ENCODE measurements at places on chromosomes 4 and X. TPM values are rescaled to one million over a fixed set of nuclear protein-coding genes. Genes with fewer than 3 reads are reported as not detected.

DNA sequence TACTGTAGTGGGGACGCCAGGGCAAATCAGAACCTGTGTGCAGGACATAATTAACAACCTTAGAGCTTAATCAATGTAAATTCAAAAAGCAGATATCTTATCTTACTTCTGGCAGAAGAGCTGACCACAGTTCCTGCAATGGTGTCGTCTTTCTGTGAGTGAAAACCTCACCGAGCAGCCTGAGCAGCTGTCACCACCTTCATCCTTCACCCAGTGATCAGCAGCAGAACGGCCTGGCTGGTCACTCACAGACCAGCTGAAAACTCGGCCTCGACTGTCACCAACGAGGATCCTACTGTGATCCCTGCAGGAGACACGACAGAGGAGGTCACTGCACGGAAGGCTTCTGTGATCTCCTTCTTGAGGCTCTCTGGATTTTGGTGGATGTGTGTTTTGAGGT is 94.2 kb downstream of the CDS1 start:
- no peak for DNase-seq

- peak; percentile 92 for DNase-seq
Observed at GRCh38 chr4:28167411-28167810, 1306.8 kb downstream of the STIM2 start.

- no peak for DNase-seq
Observed at GRCh38 chr4:8419222-8420041, 21.1 kb downstream of the ACOX3 start.

DNA sequence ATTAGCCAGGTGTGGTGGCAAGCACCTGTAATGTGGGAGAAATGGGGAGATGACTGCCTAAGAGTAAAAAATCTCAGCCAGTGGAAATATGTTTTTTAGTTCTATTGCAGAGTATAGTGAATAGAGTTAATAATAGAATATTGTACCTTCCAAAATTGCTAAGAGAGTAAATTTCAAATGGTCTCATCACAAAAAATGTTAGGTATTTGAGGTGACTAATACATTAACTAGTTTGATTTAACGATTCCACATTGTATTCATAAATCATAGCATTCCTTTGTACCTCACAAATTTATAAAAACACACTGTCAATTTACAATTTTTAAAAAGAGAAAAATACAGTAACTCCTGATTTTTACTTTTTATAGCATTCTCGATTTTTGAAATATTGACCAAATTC is 681.5 kb upstream of the EPHA5 start:
- no peak for DNase-seq

DNA sequence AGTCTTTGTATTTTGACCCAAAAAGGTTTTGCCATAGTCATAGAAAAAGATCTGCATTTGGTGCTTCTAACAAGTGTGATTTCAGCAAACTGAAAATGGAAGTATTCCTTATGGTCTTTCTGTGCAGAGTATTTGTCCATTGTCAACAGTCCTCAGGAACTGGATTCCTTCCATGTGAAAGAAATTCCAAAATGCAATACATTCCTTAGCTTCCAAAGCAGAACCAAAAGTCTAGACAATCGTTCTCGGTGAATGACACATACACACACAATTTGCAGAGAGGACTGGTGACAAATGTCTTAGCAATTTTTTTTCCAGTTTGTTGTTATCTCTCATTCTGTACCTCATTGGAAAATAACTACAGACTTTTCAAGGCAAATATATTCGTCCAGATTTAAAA is 562.2 kb upstream of the SLIT2 start:
- peak; percentile 62 for DNase-seq

GRCh38 chr4:6968496-6968895 is 58.9 kb downstream of the TBC1D14 start:
- no peak for DNase-seq

- no peak for DNase-seq
Observed at GRCh38 chrX:153560000-153560399, 38.9 kb downstream of the CCNQ start.

DNA sequence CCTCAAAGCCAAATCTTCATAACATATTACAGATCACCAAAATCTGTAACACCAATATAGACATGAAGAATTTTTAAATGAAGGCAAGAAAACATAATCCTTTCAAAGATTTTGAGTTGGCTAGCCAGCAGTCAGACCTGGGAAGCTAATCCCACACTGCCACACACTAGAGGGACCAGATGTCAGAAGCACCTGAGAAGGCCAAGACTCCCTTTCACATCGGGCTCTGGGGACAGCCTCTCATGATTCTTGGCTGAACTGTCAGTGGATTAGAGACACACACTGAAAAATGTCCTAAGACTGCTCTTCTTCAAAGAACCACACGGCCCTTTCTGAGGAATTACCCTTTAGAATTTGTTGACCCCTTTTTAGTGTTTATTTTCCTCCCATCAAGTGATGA is 28.2 kb upstream of the SPATA4 start:
- no peak for DNase-seq

DNA sequence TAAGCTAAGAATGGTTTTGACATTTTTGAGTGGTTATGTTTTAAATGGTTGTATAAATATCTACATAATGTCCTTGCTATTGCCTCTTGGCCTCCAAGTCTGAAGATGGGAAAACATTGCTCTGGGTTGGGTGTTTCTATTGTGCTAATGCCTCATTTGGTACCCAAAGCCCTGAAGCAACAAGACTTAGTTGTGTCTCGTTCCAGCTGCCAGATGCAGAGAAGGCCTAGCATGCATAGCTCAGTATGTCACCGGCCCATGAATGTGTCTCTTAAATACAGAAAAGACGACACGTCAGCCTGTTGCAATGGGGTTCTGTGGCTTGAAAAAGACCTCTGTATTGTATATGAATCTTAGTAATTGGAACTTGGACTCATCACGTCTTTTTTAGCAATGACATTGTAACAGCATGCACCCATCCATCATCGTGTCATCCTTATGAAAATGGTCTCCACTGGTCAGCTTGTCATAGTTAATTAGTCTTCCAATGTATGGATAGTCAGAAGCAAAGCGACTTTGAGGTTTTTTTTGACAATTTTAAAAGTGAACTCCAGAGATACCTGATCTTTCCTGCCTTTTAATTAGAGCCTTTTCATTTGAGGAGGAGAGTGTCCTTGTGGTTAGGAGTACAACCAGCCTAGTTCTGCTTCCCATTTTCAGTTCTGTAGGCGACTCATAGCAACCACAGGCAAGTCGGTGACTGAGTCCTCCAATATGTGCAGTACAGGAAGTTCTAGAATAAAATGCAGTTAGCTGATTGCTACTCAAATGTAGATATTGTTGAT is 126.4 kb upstream of the GATB start:
- DNase-seq: peak; percentile 68

DNA sequence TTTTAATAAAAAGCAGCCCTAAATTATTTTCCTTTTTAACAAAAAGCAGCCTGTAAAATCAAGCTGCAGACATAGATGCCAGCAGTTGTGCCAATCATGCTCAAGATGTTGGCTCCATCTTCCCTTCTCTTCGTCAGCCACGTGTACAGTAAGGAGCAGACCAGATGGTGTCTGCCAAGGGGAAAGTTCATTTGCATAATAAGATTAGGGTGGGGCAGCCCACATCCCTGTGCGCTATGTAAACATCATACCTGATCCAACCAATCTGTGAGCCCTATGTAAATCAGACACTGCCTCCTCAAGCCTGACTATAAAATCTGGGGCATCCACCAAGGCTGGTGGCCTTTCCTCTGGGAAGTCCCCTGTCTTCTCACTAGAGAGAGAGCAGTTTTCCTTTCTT is 23.1 kb upstream of the C1GALT1C1 start:
- DNase-seq: no peak

DNA sequence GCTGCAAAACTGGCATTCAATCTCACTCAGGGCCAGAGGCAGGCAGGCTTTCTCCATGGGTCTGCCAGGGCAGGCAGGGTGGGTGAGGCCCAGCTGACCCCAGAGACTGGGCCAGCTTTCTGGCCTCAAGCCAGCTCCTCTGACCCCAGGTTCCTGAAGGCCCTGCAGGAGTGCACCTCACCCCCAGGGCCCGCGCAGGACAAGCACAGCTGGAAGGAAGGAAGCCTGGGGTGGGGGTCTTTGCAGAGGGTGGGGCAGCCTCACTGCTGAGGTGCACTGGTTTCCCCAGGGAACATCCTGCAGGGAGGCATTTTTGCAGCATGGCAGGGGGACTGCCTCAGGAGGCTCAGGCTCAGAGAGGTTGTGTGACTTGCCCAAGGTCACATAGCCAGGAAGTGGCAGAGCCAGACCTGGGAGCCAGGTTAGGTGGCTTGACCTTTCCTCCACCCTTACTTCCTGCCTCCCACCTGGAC is 31.5 kb upstream of the AFAP1 start:
- no peak for DNase-seq

DNA sequence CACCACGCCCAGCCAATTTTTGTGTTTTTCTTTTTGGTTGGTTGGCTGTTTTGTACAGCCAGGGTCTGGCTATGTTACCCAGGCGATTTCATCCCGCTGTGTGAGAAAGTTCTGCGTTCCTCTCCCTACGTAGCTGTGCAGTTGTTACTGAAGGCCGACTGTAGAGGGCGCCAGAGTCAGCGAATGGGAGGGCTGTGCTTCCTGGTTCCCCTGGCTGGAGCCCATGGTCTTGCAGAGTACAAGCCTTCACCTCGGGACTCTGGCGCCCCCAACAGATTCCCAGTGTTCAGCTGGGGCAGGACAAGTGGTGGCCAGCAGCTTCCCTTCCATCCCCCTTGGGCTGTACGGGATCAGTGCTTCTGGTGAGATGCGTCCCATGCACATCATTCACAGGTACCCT is 5.6 kb upstream of the CT45A1 start:
- no peak for DNase-seq

DNA sequence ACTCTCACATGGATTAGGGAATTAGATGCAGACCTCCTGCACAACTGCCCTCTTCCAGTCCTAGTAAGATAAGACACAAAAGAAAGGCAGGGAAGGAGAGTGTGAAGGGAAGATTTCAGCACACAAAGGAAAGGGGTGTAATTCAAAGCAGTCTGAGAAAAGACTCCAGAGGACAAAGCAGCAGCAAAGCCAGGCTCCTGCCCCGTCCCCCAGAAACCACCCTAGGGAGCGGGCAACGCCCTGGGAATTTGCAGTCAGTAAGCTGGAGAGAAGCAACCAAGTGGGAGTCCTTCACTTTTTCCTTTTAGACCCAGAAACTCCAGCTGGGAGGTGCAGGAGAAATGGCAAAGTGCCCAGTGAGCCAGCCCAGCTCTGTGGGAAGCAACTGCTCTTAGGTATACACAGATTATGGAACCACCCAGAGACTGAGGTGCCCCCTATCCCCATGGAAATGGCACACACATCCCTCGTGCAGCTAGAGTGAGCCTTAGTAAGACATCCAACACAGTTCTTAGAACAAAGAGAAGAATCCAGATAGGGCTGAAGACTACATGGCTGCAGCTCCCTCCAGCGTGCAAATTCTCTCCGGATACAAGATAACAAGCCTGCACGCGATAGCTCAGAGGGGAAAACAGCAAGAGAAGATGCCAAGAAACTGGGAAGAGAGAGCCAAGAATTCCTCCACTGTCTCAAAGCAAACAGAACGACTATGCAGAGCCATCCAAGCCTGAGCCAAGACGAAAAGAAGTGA is 26.5 kb upstream of the IRAK1 start:
- no peak for DNase-seq

DNA sequence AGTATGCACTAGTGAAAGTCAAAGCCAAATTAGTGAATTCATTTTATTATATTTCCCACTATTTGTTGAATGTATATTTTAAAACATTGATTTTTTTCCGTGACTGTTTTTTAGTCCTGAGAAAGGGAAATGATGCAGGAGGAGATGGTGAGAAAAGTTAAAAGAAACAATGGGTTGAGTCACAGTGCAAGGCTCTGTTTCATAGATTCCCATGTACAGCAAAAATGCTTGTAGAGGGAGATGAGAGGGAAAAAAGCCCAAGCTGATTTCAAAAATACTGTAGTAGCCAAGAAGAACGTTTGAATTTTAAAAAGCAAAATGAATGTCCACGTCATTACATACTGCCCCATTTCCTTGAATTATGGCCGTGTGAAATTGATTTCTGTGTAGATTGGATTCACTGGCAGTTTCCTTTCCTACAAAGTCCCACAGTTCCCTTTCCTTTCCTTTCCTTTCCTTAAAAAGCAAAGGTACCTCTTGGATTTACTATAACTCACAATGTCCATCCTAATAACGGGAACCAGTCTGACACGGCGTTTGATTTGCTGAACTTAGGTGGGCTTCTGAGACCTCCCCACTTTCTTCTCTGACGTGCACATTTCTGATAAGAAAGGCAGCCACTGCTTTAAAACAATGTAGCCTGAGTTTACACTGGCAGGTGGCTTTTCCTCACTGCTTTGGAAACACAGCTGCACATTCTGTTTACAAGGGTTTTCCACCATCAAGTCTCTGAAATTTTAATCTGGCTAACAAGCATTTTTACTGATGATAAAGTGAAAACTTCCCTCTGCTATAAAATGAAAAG is 63.7 kb downstream of the SPCS3 start:
- DNase-seq: no peak

DNA sequence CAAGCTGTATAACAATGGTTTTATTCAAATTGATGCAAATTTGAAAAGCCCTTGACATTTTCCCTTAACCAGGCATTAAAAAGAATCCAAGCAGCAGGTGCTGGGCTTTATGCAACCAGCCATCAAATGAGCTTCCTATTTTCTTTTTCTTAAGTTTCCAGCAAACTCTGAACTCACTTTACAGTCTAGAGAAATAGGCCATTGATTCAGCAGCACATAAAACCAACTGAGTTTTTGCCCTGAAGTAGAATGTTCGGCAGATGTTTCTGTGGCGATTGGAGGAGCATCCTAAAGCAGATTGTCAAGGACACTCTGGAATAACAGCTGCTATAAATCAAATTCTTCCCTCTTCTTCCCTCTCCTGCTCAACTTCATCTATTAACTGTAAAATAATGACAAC is 582.8 kb upstream of the CPEB2 start:
- no peak for DNase-seq

GRCh38 chr4:41835321-41835995 is 86.9 kb upstream of the PHOX2B start:
- no peak for DNase-seq

DNA sequence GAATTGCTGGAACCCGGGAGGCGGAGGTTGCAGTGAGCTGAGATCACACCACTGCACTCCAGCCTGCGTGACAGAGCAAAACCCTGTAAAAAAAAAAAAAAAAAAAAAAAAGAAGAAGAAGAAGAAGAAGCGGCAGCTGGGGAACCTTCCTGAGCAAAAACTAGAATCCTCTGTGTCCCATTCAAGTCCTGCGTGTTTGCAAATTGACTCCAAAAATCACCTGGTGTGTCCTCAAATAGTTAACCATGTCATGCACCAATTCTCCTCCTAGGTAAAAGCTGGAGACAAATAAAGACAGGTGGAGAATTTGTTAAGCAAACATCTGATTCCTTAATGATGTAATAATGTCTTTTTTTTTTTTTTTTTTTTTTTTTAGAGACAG is 31.9 kb upstream of the ASMTL start:
- DNase-seq: no peak

Gene RNF212
- polyA plus RNA-seq: 0.37 TPM

Gene XAGE1B
- polyA plus RNA-seq: not detected

Gene GAGE12E
- not detected for polyA plus RNA-seq

Gene FRAS1
- polyA plus RNA-seq: 1.3 TPM

Gene ARHGAP4
- 2.1 TPM for polyA plus RNA-seq

Gene CYTL1
- polyA plus RNA-seq: 0.70 TPM

Gene CXorf49
- polyA plus RNA-seq: not detected

Gene ANK2
- 0.13 TPM for polyA plus RNA-seq

Gene FAM9C
- not detected for polyA plus RNA-seq

Data from foreskin keratinocyte (primary cell).